ENCODE measurements at places on chromosomes 2 and 18. TPM values are rescaled to one million over a fixed set of nuclear protein-coding genes. Genes with fewer than 3 reads are reported as not detected.

DNA sequence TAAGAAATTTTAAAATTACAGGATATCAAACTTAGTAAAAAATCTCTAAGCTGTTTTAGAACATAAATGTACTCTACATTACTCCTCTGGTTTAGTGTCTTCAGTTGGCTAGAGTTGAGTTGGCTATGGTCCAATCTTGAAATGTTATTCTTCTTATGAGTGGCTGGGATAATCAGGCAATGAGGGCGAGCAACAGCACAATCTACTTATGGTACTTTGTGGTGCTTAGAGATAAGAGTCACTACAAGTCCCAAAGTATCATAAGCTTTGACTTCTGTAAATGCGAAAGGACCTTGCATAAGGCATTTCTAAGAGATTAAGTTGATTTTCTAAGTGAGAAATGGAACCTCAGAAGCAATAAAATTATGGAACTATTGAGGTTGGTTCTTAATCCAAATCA is 361.7 kb downstream of the GPD2 start:
- ATAC-seq = no peak
- H3K27me3 ChIP-seq = no peaks in the 10 kb centered on the region
- H3K36me3 ChIP-seq = no peaks in the 10 kb centered on the region
- peaks cover 6% of the 10 kb centered on the region for H3K4me1 ChIP-seq
- no peak overlapping the region for H3K27ac ChIP-seq

DNA sequence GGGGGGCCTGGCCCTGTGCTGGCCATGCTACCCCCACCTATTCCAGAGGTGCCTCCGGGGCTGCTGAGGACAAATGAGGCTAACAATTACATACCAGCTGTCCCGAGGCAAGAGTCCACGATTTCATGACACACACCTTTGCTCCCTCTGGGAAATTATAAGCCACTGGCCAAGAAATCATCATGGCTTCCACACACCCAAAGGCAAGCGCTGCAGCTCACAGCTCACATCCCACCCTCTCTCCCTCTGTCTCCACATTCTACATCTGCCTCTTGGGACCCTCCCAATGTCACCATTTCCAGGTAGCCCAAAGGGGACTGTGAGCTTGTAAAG is 134.4 kb downstream of the HDAC4 start:
- H3K36me3 ChIP-seq = no peaks in the 10 kb centered on the region
- H3K4me1 ChIP-seq = peaks cover 2% of the 10 kb centered on the region
- peak overlapping the region; percentile 83 for H3K27ac ChIP-seq
- no peak for ATAC-seq
- H3K4me3 ChIP-seq = peak overlapping the region; percentile 31

GRCh38 chr2:64376926-64377325 is 77.0 kb upstream of the LGALSL start:
- H3K4me1 ChIP-seq = no peaks in the 10 kb centered on the region
- no peaks in the 10 kb centered on the region for H3K36me3 ChIP-seq
- H3K27me3 ChIP-seq = peaks cover 33% of the 10 kb centered on the region
- H3K4me3 ChIP-seq = no peak overlapping the region
- ATAC-seq = no peak
- no peak overlapping the region for H3K27ac ChIP-seq

GRCh38 chr2:86631846-86632485 is 8.3 kb upstream of the RNF103 start:
- no peak overlapping the region for H3K27ac ChIP-seq
- ATAC-seq = no peak
- no peaks in the 10 kb centered on the region for H3K4me1 ChIP-seq
- no peaks in the 10 kb centered on the region for H3K36me3 ChIP-seq
- H3K4me3 ChIP-seq = no peak overlapping the region

GRCh38 chr2:96024336-96025193 is 10.2 kb downstream of the GPAT2 start:
- no peak for ATAC-seq
- no peaks in the 10 kb centered on the region for H3K27me3 ChIP-seq
- no peaks in the 10 kb centered on the region for H3K4me1 ChIP-seq
- H3K27ac ChIP-seq = no peak overlapping the region
- no peak overlapping the region for H3K4me3 ChIP-seq

DNA sequence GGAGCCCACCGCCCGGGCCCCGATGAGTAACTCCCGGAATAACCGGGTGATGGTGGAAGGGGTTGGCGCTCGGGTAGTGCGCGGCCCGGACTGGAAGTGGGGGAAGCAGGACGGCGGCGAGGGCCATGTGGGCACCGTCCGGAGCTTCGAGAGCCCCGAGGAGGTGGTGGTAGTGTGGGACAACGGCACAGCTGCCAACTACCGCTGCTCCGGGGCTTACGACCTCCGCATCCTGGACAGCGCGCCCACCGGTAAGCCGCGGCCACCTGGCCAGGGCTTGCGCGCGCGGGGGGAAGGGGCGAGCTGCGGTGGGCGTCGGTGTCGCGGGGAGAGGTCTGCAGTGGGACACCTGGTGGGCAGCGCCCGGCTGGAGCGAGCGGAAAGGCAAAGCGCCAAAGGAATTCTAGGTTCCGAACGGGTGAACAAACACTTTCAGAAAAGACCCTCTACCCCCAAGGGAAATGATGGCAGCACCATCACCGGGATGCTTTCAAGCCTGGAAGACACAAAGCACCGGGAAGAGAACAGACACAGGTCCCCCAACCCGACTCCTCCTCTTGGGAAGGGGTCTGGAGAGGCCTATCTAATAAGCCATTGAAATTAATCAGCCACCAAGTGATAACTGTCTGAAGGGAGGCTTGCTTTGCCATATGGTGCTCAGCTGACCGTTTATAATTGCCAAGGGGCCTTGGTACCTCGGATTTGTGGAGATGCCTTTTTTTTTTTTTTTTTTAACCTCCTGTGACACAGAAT is 1.1 kb downstream of the MIB1 start:
- H3K27ac ChIP-seq = peak overlapping the region; percentile 99
- H3K27me3 ChIP-seq = no peaks in the 10 kb centered on the region
- H3K4me3 ChIP-seq = peak overlapping the region; percentile 99

- H3K4me1 ChIP-seq = no peaks in the 10 kb centered on the region
- ATAC-seq = no peak
- H3K27ac ChIP-seq = no peak overlapping the region
Measured at GRCh38 chr2:19796035-19796695, 105.6 kb downstream of the TTC32 start.

- H3K27ac ChIP-seq = peak overlapping the region; percentile 78
- H3K4me1 ChIP-seq = peaks cover 14% of the 10 kb centered on the region
- ATAC-seq = no peak
- H3K4me3 ChIP-seq = no peak overlapping the region
Measured at GRCh38 chr2:42908518-42909200, 116.3 kb upstream of the HAAO start.

GRCh38 chr2:221439761-221440479 is 132.2 kb downstream of the EPHA4 start:
- no peak overlapping the region for H3K4me3 ChIP-seq
- peaks cover 23% of the 10 kb centered on the region for H3K36me3 ChIP-seq
- H3K27ac ChIP-seq = no peak overlapping the region
- H3K4me1 ChIP-seq = no peaks in the 10 kb centered on the region

GRCh38 chr18:64171576-64171975 is 22.7 kb upstream of the LINC00305 start:
- ATAC-seq = no peak
- no peaks in the 10 kb centered on the region for H3K4me1 ChIP-seq
- H3K4me3 ChIP-seq = no peak overlapping the region
- no peaks in the 10 kb centered on the region for H3K27me3 ChIP-seq
- no peaks in the 10 kb centered on the region for H3K36me3 ChIP-seq

- no peak overlapping the region for H3K4me3 ChIP-seq
- no peak for ATAC-seq
- no peaks in the 10 kb centered on the region for H3K4me1 ChIP-seq
- no peaks in the 10 kb centered on the region for H3K27me3 ChIP-seq
Measured at GRCh38 chr2:72457801-72458516, 310.3 kb upstream of the CYP26B1 start.

GRCh38 chr2:152449578-152449977 is 114.6 kb downstream of the FMNL2 start:
- no peak overlapping the region for H3K27ac ChIP-seq
- H3K4me1 ChIP-seq = peaks cover 9% of the 10 kb centered on the region
- H3K36me3 ChIP-seq = no peaks in the 10 kb centered on the region
- H3K27me3 ChIP-seq = no peaks in the 10 kb centered on the region
- H3K4me3 ChIP-seq = no peak overlapping the region
- no peak for ATAC-seq

- no peak overlapping the region for H3K27ac ChIP-seq
Measured at GRCh38 chr18:37403100-37403781, 162.4 kb downstream of the CELF4 start.

GRCh38 chr2:86078774-86079545 is 26.7 kb downstream of the POLR1A start:
- H3K4me3 ChIP-seq = no peak overlapping the region
- peaks cover 75% of the 10 kb centered on the region for H3K36me3 ChIP-seq
- ATAC-seq = peak; percentile 39
- H3K27ac ChIP-seq = no peak overlapping the region
- no peaks in the 10 kb centered on the region for H3K27me3 ChIP-seq

DNA sequence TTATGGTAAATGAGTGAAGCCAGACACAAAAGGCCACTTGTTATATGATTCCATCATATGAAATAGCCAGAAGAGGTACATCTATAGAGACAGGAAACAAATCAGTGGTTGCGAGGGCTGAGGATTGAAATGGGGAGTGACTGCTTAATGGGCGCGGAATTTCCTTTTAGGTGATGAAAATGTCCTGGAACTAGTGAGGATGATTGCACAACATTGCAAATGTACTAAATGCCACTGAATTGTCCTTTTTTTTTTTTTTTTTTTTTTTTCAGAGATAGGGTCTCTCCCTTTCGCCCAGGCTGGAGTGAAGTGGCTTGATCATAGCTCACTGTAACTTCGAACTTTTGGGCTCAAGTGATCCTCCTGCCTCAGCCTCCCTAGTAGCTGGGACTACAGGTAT is 15.3 kb upstream of the GAREM2 start:
- H3K36me3 ChIP-seq = no peaks in the 10 kb centered on the region
- no peak overlapping the region for H3K27ac ChIP-seq
- H3K4me1 ChIP-seq = no peaks in the 10 kb centered on the region
- no peak overlapping the region for H3K4me3 ChIP-seq

- H3K4me1 ChIP-seq = peaks cover 10% of the 10 kb centered on the region
- no peak overlapping the region for H3K4me3 ChIP-seq
- H3K36me3 ChIP-seq = no peaks in the 10 kb centered on the region
- no peak for ATAC-seq
- H3K27me3 ChIP-seq = no peaks in the 10 kb centered on the region
Measured at GRCh38 chr2:197297772-197298318, 12.7 kb downstream of the ANKRD44 start.

- no peaks in the 10 kb centered on the region for H3K27me3 ChIP-seq
- ATAC-seq = no peak
- H3K4me3 ChIP-seq = no peak overlapping the region
Measured at GRCh38 chr18:35442701-35443100, 55.1 kb downstream of the INO80C start.

GRCh38 chr18:12049978-12050811 is 43.4 kb upstream of the ANKRD62 start:
- H3K27ac ChIP-seq = no peak overlapping the region
- H3K4me3 ChIP-seq = no peak overlapping the region
- no peaks in the 10 kb centered on the region for H3K4me1 ChIP-seq
- H3K36me3 ChIP-seq = no peaks in the 10 kb centered on the region
- H3K27me3 ChIP-seq = peaks cover 10% of the 10 kb centered on the region
- no peak for ATAC-seq

- no peak overlapping the region for H3K4me3 ChIP-seq
- H3K27me3 ChIP-seq = peaks cover 92% of the 10 kb centered on the region
- no peaks in the 10 kb centered on the region for H3K36me3 ChIP-seq
- ATAC-seq = no peak
- H3K27ac ChIP-seq = no peak overlapping the region
- no peaks in the 10 kb centered on the region for H3K4me1 ChIP-seq
Measured at GRCh38 chr2:240645801-240646175, 20.5 kb downstream of the GPR35 start.

GRCh38 chr18:14939141-14939540 is 191.2 kb downstream of the ANKRD30B start:
- H3K27ac ChIP-seq = no peak overlapping the region
- H3K4me1 ChIP-seq = no peaks in the 10 kb centered on the region
- ATAC-seq = no peak
- no peaks in the 10 kb centered on the region for H3K36me3 ChIP-seq
- no peak overlapping the region for H3K4me3 ChIP-seq

GRCh38 chr2:209767316-209767715 is 4.3 kb upstream of the UNC80 start:
- peaks cover 42% of the 10 kb centered on the region for H3K27me3 ChIP-seq
- no peak overlapping the region for H3K27ac ChIP-seq
- no peaks in the 10 kb centered on the region for H3K36me3 ChIP-seq
- H3K4me3 ChIP-seq = no peak overlapping the region

Gene CYTIP
- total RNA-seq = 1.6 TPM

Gene PARD6G
- 8.5 TPM for total RNA-seq

Gene ZSWIM2
- not detected for total RNA-seq

Gene VWC2L
- total RNA-seq = not detected

Gene LIMS4
- 4.7 TPM for total RNA-seq

Gene CMPK2
- 7.8 TPM for total RNA-seq

Gene FAP
- 14.0 TPM for total RNA-seq

Gene CTAGE1
- not detected for total RNA-seq

Gene MAP3K2
- 52.8 TPM for total RNA-seq

Gene GNAL
- total RNA-seq = 13.5 TPM

Gene POTEJ
- total RNA-seq = not detected

Gene BOLL
- not detected for total RNA-seq

Data from gastroesophageal sphincter (tissue), 4 donors.